Osteoblast (primary cell): ENCODE measurements at places on chromosomes 4 and X.

- no peak overlapping the region for H3K4me3 ChIP-seq
- H3K27me3 ChIP-seq, result no peaks in the 10 kb centered on the region
- H3K36me3 ChIP-seq, result no peaks in the 10 kb centered on the region
- DNase-seq, result no peak
- no peaks in the 10 kb centered on the region for H3K4me1 ChIP-seq
- no peak overlapping the region for H3K27ac ChIP-seq
These were observed 133.3 kb downstream of the STK32B start for GRCh38 chr4:5184606-5185005.

GRCh38 chr4:98181809-98182208 lies 38.5 kb upstream of the STPG2 start:
- no peak overlapping the region for H3K4me3 ChIP-seq
- no peaks in the 10 kb centered on the region for H3K27me3 ChIP-seq
- DNase-seq, result no peak
- no peaks in the 10 kb centered on the region for H3K36me3 ChIP-seq

GRCh38 chr4:17066972-17067371 lies 168.5 kb upstream of the LDB2 start:
- peak overlapping the region; percentile 77 for H3K27ac ChIP-seq
- H3K27me3 ChIP-seq, result no peaks in the 10 kb centered on the region
- H3K4me3 ChIP-seq, result no peak overlapping the region
- peaks cover 42% of the 10 kb centered on the region for H3K4me1 ChIP-seq
- peak; percentile 38 for DNase-seq

DNA sequence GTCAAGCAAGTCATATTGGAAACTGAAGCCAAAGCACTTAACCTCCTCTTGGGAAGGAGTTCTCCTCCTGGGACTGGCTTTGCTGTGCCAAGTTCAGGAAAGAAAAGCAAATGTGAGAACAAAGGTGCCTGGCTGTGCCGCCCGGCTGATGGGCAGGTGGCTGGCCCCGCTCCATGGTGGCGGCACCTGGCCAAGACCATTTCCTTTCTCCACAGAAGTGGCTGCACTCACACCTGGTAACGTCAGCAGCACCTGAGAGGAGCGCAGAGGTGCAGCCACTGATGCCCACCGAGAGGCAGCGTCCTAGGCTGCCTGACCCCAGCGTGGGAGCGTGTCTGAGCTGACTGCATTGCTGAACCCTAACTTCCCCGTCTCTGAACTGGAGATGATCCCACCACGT lies 54.3 kb downstream of the DCTD start:
- H3K27ac ChIP-seq, result no peak overlapping the region
- peaks cover 4% of the 10 kb centered on the region for H3K27me3 ChIP-seq
- peaks cover 6% of the 10 kb centered on the region for H3K4me1 ChIP-seq
- no peak overlapping the region for H3K4me3 ChIP-seq

DNA sequence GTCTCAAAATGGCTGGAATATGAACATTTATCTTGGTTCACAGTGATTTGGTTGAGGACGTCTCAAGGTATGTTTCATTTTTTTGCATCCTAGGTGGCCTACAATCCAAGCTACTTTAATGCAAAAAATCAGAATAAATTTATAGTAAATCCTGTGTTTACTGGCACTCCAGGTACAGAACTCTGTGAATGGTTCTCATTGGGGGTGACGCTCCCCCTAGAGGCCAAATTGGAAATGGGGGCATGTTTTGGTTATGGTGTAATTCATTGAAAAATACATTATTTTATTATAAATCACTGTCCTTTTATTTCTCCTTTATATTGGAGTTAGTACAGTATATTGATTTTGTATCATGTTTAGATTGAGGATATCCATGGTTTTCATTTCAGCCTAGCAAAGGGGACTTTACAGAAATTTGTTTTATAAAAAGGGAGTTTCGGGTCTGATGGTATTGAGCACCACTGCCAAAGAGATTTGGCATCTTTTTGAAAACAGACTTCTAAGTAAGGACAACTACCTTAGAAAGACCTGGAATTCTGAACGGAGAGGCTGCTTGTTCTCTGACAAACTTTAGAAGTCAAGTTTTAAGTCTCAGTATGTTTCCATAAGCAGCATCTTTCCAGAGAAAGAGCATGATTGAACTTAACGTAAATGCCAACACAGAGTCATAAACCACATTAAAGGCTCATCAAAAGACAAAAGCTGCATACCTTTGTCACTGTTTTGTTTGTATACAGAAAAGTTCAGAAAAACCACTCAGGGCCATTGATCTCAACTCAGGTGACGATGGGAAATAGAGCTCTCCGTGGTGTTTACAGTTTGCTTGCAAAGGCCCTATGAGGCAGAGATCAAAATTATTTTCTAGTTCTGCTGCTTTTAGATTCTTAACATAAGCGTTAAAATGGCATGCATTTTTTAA lies 19.4 kb downstream of the MTM1 start:
- no peak overlapping the region for H3K27ac ChIP-seq
- no peak overlapping the region for H3K4me3 ChIP-seq
- no peaks in the 10 kb centered on the region for H3K36me3 ChIP-seq
- no peaks in the 10 kb centered on the region for H3K27me3 ChIP-seq
- no peaks in the 10 kb centered on the region for H3K4me1 ChIP-seq

DNA sequence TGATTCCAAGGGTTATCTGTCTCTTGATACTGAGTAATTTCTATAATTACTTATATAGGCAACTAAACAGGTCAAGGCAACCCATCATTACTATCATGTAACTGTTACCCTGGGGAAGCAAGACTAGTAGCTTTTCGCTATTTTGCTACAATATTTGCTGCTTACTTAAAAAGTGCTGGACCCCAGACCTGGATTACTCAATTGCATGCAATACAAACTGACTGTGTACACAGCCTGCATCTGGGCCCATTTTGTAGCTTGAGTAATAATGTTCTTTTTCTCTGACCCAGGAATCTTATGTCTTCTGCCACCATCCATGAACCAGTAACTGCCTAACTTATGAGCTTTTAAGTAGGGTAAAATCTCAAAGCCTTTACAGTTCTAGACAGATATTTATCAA lies 53.4 kb downstream of the CNOT6L start:
- no peaks in the 10 kb centered on the region for H3K36me3 ChIP-seq
- H3K27me3 ChIP-seq, result no peaks in the 10 kb centered on the region
- no peaks in the 10 kb centered on the region for H3K4me1 ChIP-seq

DNA sequence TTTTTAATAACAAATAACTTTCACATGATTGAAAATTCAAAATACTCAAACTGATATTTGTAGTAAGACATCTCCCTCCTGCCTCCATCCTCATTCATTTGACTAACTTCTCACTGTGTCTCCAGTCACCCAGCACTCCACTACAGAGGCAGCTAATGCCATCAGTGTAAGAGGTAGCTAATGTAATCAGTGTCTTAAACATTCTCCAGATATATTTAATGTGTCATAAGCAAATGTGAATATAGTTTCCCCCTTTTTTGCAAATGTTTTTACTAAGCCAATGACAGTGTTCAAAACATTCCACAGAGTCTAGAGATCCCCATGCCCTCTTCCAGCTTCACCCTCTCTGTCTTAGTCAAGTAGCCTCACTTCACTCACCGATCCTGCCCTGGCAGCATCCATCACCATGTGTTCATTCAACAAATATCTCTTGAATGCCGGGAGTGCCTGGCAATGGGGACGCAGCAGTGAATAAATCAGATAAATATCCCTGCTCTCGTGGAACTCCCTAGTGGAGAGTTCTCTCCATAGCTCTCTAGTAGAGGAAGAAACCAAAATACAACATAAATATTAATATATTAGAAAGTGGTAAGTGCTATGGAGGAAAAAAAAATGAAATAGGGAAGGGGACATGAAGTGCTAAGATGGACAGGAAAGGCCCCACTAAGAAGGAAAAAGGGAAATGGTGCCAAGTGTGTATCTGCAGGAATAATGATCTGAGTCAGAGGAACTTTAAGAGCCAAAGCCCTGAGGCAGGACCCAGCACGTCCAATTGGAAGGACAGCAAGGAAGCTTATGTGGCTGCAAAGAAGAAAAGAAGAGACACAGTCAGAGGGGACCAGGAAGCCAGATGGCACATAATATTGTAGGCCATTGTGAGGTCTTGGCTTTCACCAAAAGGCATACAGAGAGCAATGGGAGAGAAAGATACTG lies 18.7 kb downstream of the SCFD2 start:
- H3K4me3 ChIP-seq, result no peak overlapping the region
- peak overlapping the region; percentile 29 for H3K27ac ChIP-seq
- H3K27me3 ChIP-seq, result no peaks in the 10 kb centered on the region
- DNase-seq, result peak; percentile 89
